NCI-H82 (cell line): ENCODE measurements at places on chromosomes 5 and 9.
A peak's percentile ranks its signal among the peaks of the same experiment; 100 is the strongest.

DNA sequence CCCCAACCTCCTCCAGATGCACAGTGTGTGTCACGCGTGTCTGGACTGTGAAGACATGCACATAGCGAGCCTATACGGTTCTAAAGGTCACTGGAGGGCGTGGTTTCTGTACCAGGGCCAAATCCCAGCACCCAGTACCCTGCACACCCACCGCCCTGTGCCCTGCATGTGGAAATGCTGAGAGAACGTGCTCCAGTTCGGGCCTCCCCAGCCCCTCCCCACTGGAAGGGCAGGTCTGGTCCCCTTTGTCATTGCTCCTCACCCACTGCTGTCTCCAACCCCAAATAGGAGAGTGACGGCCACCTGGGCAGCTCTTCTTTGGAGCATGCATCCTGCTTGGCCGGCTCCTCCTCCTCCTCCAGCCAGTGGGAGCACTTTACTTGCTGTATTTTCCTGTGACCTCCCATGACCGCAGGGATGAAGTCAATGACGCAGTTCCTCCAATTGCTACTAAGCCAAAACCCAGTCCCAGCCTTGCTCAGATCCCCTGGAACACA is 116.7 kb downstream of the WNK2 start:
- DNase-seq: no peak

GRCh38 chr5:158739951-158740757 is 359.6 kb downstream of the EBF1 start:
- peak; percentile 57 for DNase-seq

DNA sequence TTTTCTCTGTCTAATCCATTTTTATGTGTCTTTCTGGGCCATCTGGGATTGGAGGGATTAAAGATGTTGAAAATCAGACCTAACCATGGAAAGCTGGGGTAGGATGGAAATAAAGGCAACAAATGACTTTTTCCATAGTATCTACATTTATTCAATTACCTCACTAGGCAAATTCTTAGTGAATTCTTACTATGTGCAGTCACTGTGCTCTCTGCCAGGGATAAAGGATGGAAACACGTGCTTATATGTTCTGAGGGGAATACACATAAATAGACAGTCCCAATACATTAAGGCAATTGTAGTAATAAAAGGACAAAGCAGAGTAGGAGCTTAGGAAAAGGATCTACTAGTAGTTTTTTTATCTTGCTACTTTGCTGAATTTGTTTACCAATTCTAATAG is 214.2 kb downstream of the PRR16 start:
- DNase-seq: no peak

DNA sequence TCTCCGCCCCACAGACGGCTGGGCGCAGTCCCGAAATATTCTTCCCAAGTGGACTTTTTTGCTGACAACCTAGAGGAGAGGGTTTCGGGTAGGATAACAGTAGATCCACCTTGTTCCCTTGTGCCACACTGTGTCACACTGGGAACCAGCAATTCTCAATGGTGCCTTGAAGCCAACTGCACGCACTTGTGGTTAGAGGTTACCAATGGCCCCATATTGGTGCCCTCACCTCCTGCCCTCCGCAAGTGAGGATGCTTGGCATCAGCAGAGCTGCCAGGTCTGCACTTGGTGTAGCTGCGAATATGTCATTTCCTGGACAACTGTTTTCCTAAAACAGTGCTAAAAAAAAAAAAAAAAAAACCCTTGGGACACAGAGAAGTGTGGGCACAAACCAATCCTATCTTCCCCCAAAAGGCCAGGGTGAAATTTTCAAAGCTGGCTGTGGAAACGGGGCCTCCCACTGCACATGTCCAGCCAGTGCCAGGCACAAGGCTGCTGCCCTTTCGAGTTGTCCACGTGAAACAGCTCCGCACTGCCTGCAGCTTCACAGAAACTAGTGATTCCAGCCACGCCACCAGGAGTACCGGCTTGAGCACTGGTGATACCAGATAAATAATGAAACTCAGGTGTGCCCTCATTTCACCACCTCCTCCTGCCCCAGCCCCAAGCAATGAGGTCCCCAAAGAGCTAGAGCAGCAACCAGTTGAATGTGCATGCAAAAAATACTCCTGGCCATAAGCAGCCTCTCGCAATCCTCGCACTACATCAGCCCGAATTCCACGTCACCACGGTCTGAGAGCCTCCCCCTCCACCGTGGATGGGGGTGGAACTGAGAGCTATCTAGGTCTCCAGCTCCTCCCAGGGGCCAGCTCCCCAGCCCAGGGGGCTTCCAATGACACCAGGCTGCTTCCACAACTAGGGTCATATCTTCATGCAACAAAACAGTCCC is 51.2 kb downstream of the USP20 start:
- no peak for DNase-seq

DNA sequence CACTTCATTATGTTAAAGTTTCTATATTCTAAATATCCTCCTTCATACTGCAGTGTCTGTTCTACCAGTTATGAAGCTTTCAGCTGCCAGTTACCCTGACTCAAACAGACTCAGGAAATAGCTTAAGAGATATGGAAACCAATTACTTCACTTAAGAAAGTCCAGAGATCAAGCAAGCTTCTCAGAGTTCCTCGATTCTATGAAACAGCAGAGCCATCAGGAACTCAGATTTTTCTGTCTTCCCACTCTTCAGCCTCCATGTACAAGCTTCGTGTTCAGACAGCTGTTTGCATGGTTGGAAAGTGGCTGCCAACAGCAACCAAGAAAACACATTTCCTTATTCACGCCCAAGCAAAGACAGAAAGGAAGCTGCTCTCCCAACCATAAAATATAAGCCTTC is 216.1 kb downstream of the ACTL7B start:
- no peak for DNase-seq

DNA sequence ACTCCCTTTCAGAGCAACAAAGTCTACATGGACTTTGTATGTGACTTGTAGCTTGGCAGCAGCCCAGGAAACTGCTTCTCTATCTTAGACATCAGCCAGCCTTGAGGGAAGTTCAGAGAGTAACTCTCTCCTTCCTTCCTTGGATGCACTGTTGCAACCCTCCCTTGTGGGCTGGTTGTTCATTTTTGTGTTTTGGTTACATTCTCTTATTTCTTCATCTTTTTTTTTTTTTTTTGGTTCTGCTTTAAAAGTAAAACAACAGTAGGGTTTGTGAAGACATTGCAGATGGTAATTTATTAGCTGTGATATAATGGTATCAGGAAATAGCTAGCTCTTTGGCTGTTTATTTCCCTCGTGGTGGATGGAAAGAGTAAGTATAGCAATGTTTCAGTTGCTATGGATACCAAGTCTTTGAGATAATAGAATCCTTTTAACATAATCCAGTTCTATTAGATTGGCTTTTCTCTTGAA is 97.9 kb upstream of the MAMDC2 start:
- DNase-seq: no peak

DNA sequence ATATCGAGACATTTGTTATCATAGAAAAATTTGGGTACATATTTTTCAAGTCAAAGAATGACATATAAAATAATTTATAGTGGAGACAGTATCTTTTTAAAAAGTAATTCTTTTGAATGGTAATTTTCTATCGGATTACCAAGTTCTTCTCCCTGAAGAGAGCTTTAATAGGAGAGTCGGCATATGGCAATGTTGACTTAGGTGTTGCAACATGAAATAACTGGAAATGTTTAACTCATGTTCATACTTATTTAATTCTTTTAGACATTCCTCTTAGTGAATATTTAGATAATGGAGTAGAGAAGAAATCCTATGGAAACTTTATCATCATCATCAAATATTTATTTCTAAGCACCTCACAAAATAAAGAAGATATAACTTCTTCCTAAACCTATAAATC is 118.2 kb upstream of the CTNND2 start:
- DNase-seq: no peak

- DNase-seq: no peak
Measured at GRCh38 chr5:37971483-37972024, 131.7 kb upstream of the GDNF start.

- no peak for DNase-seq
Measured at GRCh38 chr9:34185778-34186551, 7.1 kb downstream of the UBAP1 start.

DNA sequence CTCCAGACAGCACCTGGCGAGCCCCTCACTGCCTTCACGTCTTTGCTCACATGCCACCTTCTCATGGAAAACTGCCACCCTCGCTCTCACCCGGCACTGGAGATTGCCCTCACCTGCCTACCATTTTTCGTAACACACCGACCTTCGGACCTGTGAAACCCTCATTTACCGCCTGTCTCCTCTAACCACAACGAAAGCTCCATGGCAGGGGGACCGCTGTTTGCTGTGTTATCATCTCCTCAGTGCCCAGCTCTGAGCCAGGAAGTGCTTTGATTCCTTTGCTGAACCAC is 109.2 kb upstream of the PHYKPL start:
- no peak for DNase-seq

DNA sequence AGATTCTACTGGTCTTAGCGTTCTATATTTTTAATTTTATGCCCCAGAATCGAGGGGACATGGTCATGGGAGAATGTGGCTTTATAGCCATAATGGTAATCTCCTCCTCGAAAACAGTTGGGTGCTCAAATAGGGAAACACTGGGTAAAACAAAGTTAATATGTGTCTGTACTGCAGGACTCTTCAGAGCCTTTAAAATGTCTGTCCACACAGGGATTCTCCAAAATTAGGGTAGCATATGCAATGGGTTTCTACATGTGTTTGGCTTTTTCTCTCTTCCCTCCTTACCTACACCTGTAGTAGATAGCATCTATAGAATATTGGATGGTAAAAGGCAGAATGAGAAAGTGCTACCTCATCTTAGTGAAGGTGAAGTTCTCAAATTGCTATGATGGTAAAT is 130.0 kb upstream of the NR3C1 start:
- DNase-seq: no peak

DNA sequence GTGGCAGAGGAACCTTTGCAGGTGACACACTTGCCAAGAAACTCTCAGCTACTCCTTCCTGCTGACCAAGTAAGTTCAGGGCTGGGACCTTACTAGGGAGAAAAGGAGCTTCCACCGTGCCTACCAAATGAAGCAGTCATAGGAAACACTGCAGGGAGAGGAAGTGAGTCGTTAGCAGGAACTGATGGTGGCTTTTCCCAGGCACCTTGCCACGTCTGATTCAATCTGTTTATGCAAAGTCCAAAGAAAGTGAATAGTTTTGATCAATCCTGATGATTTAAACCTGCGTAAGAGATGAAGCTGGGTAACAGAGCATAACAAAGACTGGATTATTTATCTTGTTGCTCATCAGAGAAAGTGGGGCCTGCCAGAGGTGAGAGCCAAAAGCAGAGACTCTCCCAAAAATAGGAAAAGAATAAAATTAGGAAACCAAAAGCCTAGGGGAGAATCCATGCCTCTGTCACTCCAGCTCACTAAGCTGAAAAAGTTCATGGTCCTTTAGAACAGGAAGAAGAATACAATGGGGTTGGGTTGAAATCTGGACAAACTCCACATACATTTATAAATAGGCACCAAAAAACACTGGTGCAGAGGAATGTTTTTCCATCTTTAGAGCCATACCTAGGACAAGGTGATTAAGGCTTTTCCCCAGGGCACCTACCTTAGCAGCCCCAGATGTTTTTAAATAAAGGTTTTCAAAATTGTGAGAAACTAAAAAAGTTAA is 9.3 kb upstream of the PFDN1 start:
- DNase-seq: no peak

- DNase-seq: no peak
Measured at GRCh38 chr5:34734326-34734725, 78.2 kb downstream of the RAI14 start.

DNA sequence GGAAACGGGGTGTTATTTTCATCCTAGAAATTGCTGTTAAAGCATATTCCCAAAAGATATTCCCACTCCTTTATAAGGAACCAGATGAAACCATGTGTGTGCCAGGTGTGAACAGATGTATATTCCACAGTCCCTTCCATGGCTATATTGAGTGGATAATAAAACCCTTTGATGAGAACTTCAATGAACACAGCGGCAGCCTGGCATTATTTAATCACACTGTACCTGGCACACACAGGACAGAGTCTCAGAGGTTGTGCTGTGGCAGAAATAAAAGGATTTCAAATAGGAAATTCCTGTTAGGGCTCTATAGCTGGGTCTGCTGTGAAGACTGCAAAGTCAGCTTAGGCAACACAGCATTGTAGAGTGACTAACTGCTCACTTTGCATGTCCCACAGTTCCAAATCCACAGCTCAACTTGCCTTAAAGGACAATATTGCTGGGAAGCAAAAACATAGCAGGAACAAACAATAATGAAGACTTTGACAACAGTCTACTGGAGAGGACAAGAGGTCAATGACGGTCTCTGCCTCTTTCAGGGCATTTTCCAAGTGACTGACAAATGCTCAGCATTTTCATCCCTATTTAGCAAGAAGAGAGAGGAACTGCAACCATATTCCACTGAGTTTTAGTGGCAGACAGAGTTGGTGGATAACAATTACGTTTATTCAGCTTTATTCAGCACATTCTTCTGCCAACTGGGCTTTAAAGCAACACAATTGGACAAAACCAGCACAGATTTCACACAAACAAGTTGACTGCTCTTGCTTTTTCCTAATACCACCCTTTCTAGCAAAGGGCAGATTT is 255.7 kb upstream of the RGMB start:
- no peak for DNase-seq

DNA sequence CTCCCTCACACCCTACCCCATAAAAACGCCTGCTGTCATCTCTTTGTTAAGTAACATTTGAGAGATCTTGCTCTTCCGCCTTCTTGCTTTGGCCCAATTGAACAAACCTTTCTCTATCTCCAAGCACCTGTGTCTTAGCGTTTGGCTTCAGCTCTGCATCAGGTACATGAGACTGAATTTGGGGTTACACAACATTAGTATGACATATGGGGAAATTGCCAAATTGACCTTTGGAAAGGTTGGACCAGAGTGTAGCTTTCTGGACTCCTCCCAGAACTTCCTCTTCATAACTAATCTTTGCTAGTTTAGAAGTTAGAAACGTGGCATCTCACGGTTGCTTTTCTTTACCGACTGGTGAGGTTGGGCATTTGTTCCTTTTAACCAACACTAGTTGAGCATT is 3.5 kb upstream of the EXOSC3 start:
- DNase-seq: no peak

- DNase-seq: no peak
Measured at GRCh38 chr9:6473151-6473550, 60.2 kb downstream of the UHRF2 start.

GRCh38 chr5:134945041-134945440 is 22.7 kb upstream of the CATSPER3 start:
- DNase-seq: peak; percentile 34

- DNase-seq: no peak
Measured at GRCh38 chr9:389159-389558, 174.5 kb downstream of the DOCK8 start.

DNA sequence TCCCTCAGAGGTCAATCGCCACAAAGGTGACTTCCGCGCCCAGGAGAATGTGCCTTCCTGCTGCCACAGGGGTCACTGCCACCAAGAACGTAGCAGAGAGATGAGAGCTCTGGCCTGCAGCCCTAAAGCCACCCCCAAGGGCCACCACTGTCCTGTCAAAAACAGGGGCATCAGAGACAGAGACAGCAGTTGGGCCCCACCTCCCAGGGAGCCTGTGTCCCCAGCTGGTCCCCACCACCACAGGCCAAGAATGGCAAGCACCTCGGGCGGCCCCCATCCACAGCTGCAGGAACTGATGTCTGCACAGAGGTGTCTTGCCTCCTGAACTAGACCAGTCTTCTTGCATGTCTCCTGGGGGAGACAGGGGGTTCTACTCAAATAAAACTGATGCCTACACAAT is 5.8 kb downstream of the SPATA31E1 start:
- DNase-seq: no peak

GRCh38 chr9:29511680-29512079 is 1938.4 kb upstream of the C9orf72 start:
- no peak for DNase-seq
